ENCODE measurements at places on chromosomes 4 and X.

DNA sequence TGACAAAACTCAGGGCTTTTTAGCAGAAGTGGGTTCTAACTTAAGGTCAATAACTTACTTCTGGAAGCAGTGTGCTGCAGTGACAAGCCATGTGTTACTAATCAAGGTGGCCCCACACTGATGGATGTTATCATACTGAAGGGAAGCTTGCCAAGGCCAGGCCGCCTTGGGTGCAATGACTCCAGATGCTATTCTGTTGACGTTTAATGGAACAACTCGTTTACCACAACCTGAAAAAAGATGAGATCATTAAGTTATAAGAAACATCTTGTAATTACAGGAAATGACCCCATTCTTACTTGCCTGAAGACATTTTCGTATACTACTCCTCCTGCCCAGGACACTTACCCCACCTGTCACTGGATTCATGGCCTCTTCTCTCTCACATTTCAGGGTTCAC, 38.9 kb upstream of the TMPRSS11D start:
- no peak for DNase-seq

- DNase-seq = no peak
Measured at GRCh38 chr4:49000806-49001205, 14.7 kb downstream of the CWH43 start.

DNA sequence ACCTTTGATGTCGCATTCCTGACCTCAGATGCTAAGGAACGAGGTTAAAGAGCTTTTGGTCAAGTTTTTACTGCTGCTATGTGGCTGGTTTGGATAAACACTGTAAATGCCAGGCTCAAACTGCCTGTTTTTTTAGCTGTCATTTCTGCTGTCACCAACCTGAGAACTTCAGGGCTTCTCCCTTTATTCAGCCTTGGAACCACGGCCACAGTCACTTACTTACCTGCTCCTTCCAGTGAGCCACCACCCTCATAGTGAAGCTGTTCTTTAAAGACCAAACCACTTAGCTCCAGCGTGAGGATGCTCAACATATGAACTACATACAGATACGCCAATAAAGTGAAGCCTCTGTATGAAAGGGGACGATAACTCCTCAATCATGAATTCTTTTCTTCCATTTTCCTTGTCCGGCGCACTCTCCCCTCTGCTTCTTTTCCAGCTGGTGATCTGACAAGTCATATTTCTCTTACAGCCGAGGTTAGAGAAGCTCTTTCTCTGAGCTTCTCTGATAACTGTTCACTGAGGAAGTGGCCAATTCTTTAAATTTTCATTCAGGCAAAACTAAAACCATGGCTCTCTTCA, 152.8 kb upstream of the ANK2 start:
- no peak for DNase-seq

- no peak for DNase-seq
Measured at GRCh38 chr4:94516067-94516466, 64.3 kb downstream of the PDLIM5 start.

- no peak for DNase-seq
Measured at GRCh38 chr4:101256222-101256621, 91.1 kb downstream of the PPP3CA start.

DNA sequence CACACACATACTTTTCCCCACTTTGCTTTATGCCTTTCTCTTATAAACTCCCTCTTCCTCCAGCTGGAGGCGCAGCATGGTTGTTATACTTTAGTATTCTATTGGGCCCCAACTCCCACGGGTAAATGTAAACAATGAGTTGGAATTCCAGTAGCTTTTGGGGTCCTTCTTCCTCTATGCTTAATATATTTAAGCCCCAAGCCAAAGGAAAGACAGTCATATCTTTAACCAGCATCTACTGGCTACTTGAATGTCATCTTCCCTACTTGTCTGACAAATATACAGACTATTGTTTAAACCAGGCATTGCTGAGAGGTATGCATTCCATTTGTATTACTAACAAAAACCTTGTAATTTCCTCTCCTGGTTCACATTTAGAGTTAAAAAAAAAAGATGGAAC, 72.9 kb downstream of the WDR19 start:
- DNase-seq = no peak

GRCh38 chrX:38839277-38839676, 38.0 kb downstream of the MID1IP1 start:
- DNase-seq = no peak

DNA sequence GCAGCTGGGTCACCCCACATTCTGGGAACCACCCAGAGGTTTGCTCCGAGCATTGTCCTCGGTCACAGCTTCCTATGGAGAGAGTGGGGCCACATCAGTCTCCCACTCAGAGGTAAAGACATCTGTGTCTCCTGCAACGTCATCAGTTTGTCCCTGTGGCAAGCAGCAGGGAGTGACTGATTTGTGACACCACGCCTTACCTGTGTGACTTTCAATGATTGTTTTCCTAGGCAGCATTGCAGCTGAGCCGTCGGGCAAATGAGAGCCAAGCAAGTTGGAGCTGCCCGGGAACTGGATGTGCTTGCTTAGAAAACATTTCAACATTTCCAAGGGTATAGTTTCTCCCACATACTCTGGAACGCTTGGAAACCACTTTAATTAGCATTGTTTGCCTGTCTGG, 29.7 kb upstream of the HELT start:
- DNase-seq = no peak

DNA sequence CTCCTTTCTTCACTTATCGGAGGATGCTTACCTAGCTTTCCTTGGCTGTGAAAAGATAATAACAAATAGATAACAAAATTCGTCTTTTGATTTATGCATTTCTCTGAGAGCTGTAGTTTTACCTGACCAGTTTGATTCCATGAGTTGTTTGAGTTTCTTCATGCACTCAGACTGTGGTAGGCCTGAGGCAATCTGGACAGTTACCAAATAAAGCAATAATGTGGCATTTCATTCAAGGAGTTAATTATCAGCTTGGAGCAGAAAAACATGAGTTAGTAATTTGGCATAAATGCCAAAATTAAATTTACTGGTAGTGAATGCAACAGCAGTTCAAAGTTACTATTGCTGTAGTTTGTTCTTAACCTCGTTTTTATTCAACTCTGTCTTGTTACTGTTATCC, 53.5 kb downstream of the FABP2 start:
- DNase-seq = no peak

DNA sequence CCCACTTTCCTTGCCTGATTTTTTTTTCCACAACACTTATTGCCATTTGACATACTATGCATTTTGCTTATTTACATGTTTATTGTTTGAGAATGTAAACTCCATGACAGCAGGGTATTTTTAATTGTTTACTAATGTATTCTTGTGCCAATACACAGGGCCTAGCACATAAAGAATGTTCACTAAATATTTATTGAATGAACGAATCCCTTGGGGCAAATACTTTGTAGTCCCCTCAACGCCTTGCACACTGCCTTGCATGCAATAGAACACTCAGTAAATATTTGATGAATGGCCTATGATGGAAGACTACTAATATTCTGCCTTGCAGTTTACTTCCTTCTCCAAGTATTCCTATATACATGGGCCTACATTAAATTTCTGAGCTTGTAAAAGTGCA, 1.4 kb upstream of the PRPS1 start:
- DNase-seq = no peak

DNA sequence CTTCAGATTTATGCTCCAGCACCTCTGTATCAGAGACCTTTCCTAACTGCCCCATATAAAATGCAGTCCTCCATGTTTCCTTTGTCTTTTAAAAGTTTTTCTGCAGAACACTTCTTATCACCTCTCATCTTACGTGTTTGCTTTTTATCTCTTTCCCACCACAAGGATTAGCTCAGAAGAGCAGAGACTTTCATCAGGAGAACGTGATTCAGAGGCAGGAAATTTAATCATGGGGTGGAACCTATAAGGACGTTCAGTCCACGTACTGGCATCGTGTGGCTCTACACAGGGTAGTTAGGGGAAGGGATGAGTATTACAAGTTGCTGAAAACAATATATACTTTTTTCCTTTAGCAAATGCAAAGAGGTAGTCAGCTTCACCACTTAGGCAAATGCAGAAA, 98.7 kb downstream of the SORBS2 start:
- no peak for DNase-seq

- DNase-seq = no peak
Measured at GRCh38 chr4:25919676-25920075, 5.7 kb downstream of the SMIM20 start.

DNA sequence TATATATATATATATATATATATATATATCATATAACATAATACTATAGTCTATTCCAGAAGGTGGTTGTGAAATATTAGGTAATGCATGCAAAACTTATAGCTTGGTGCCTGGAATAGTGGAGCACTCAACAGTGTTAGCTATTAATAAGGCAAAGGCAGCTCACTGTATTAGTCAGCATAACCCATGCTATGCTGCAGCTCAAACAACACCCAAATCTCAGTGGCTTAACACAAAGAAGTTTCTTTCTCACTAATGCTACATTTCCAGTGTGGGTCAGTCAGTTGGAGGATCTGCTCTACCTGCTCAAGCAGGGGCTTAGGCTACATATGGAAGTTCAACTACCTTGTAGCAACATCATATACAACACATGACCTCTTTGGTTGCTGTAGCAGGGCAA, 5.2 kb upstream of the RPGR start:
- DNase-seq = no peak

- peak; percentile 35 for DNase-seq
Measured at GRCh38 chr4:42671431-42672194, 14.7 kb upstream of the ATP8A1 start.

- no peak for DNase-seq
Measured at GRCh38 chr4:33013282-33013681, 2293.1 kb downstream of the PCDH7 start.

DNA sequence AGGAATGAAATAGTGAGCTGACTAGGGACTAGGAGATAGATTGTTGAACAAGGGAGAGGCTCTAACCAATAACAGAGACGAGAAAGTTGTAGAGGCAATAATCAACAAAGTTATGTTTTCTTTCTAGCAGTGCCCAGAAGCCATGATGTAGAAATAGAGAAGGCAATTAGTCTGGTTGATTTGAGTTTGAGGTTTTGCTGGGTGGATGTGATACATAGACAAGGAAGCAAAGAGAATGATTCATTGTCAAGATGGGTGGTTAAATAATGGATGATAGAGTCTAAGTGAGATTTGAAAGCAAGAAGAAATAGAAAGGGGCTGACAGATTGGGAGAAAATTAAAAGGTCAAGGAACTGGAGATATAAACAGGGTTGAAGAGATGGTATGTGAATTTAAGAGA, 11.2 kb downstream of the RBM41 start:
- no peak for DNase-seq

- DNase-seq = no peak
Measured at GRCh38 chrX:40094041-40094899, 3.5 kb downstream of the BCOR start.

DNA sequence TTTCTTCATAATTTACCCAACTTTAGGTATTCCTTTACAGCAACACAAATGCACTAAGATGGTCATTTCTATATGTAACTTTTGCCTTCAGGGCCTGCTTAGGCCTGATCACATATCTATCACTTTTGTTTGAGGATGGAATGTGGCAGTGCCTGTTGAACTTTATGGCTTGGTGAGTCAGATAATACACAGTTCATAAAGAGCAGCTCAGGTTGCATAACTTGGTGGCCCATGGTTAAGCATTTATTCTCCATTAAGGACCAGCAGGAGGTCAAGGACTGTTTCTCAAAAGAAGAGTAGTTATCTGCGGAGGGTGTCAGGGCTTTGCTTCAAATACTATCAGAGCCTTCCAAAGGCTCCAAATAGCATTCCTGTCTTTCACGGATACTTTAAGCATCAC, 124.1 kb upstream of the PDHA2 start:
- no peak for DNase-seq

DNA sequence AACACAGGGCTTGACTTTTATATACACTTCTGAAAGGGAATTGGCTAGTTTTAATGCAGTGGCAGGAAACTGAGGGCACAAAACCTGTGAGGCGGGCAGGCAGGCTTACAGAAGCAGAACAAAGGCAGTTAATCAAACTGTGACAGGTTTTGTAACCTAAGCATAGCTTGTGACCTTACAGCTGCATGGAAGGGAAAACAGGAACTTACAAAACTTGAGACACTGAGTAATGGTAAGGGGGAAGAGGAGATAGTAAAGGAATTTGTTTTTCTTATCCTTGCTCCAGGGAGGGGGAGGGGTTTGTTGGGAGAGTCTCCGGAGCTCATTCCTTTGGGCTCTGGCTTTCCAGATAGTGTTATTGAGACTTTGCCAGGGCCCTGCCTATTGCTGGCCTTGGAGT, 55.6 kb downstream of the SLITRK4 start:
- no peak for DNase-seq

- no peak for DNase-seq
Measured at GRCh38 chr4:186924723-186925122, 201.1 kb upstream of the FAT1 start.

- no peak for DNase-seq
Measured at GRCh38 chrX:40471965-40472648, 108.7 kb upstream of the ATP6AP2 start.

DNA sequence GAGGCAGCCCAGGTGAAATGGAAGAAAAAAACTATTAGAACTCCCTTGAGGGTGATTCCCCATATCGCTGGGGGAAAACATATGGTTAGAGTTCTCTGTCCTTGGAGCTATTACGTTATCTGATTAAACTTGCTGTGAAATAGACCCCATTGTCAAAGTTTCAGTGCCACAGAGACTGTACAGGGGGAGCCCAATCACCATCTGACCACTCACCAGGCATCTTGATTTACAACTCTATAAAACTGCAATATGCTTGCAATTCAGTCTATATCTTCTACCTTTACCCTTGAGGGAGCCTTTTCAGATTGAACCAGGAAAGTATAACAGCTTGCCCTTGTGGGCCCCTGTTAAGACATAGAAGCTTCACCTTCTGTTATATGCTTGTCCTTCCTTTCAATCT, 18.2 kb downstream of the TMEM255A start:
- DNase-seq = no peak

DNA sequence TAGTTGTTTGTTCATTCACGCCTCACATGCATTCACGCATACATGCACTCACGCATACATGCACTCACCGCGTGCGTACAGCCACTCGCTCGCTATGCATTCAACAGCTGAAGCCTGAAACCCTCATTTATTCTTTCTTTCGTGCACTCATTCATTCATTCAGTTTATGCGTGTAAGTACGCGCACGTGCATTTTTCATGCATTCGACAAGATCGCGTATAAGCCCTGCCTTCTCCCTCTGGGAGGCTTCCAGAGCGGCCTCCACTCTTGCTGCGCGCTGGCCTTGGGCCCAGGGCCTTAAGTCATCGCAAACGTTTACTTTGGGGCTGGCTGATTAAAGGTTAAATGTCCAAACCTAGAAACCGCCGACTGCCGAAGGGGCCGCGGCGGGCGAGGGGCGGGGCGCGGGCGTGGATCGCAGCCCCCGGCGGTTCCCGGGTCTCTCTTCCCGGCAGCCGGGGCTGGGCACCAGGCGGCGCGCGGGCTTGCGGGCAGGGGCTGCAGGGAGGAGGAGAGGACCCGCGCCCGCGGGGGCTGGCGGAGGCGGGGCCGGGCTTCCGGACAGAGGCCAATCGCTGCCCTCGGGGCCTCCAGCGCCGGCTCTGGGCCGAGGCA, at the start of gene GYG2:
Gene GYG2 (plus strand): TSS at position 587 of the 615 bp plus-strand sequence. CDS start 1,259 bp downstream, outside the sequence.
- DNase-seq = no peak

- DNase-seq = no peak
Measured at GRCh38 chr4:98939892-98940298, 11.0 kb upstream of the EIF4E start.
